ENCODE measurements at places on chromosomes 1 and 21.

DNA sequence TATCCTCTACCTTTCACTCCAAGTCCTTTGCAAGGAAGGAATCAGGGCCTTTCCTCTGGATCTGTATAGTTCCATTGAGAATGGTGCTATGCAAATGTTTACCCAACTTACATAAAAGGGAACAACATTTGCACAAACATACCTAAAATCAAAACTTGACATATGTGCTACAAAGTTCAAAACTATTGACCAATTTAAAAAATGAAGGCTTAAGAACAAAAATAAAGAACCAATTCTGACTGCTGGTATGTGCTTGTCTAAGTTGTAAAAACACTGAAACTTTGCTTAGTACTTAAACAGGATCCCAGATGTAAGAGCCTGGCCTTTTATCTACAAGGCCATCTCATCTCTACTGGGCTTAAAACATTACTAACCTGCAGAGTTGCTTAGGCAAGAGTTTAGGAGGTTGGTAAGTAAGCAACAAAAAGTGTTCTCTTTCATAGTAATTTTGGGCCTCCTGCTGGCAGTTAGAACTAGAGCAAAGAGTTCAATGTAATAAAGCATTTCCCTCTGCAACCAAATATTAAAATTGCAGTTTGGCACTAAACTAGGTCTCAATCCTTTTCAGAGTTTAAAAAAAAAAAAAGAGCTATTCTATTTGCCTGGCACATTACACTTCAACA, 2.0 kb downstream of the SCMH1 start:
- no peak for DNase-seq

- no peak for DNase-seq
These were observed 18.4 kb upstream of the SIPA1L2 start for GRCh38 chr1:232648316-232648715.

DNA sequence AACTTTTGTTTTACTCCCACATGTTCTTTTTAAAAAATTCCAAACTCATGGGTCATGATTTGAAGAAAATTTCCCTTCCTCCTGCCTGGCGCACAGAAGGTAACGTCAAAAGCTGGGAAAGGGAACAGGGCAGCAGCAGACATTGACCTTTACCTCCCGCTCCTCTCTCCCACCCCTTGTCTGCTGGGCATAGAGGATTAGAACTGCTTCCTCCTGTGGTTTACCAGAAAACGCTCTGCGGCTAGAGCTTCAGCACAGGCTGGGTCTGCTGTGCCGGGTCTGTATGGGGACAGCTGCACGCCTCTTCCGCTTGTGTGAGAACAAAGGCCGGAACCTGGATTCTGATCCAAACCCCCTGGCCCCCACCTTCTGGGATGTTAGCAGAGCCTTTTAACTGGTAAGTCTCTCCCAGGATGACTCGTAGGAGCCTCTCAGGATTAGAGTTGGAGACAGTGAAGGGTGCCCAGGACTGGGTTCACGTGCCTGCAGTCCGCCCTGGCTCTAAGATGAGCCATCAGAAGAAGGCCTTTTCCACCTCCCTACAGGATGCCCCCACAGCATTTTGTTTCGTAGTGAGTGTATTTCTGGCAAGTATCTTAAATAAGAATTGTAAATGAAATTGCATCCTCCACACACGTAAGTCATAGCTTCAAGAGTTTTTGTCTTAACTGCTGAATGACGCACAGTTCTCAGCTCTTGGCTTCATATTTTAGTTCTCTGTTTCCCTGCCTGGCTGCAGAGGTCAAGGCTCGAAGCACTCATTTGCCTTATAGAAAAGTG, 5.2 kb downstream of the H6PD start:
- no peak for DNase-seq

DNA sequence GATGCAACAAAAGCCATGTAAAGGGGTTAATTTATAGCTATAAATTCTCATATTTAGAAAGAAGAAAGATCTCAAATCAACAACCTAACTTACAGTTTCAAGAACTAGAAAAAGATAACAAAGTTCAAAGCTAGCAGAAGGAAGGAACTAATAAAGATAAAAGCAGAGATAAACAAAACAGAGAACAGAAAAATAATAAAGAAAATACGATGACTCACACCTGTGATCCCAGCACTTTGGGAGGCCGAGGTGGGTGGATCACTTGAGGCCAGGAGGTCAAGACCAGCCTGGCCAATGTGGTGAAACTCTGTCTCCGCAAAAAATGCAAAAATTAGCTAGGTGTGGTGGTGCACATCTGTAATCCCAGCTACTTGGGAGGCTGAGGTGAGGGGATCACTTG, 12.4 kb upstream of the TMEM183A start:
- DNase-seq, result no peak

- no peak for DNase-seq
These were observed 8.0 kb upstream of the BARHL2 start for GRCh38 chr1:90724926-90725656.

- DNase-seq, result no peak
These were observed 532 bp upstream of the FAM177B start for GRCh38 chr1:222736470-222736869.

DNA sequence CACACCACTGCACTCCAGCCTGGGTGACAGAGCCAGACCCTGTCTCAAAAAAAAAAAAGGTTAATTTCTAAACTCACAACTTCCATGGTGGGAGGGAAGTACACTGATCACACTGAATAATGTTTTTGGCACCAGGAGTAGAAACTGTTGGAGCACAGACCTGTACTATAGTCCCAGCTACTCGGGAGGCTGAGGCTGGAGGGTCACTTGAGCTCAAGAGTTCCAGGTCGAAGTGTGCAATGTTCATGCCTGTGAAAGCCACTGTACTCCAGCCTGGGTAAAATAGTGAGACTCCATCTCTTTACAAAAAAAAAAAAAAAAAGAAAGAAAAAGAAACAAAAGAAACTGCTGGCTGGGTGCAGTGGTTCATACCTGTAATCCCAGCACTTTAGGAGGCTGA, 35.3 kb downstream of the TMEM50B start:
- no peak for DNase-seq

- no peak for DNase-seq
These were observed 5.2 kb downstream of the TMCC2 start for GRCh38 chr1:205232945-205233397.

DNA sequence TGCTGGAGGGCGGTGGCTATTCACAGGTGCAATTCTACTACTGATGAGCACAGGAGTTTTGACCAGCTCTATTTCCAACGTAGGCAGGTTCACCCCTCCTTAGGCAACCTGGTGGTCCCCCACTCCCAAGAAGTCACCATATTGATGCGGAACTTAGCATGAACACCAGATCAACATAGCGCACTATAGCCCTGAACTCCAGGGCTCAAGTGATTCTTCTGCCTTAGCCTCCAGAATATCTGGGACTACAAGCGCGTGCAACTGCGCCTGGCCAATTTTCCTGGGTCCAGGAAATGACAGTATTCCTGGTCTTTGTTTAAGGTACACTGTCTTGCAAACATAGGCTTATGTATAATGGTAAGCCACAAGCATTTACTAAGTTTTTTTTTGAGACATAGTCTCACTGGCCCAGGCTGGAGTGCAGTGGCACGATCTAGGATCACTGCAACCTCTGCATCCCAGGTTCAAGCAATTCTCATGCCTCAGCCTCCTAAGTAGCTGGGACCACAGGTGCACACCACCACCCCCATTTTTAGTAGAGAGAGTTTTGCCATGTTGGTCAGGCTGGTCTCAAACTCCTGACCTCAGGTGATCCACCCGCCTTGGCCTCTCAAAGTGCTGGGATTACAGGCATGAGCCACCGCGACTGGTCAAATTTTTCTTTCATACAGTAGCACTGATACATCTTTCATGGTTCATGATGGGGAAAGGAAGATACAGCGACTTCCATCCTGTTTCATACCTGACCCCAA, 12.6 kb downstream of the MCL1 start:
- no peak for DNase-seq

DNA sequence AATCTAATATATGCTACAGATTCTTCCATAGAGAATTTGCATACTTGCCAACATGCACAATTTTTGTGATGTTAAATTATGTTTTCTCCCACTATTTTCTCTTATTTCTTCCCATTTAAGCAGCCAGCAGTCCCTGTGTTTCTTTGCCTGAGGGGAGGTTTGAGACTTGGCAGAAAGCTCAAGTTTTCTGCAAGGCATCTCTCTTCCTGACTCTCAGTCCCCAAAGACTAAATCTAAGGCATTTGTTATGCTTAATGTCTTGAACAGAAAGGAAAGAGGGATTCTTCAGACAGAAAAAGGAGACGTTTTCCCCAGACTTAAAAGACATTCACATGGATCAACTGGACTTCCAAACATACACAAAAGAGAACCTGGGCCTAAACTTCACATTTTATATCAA, 354.4 kb downstream of the RYR2 start:
- DNase-seq, result no peak

- no peak for DNase-seq
These were observed 100.3 kb downstream of the KCNJ15 start for GRCh38 chr21:38356883-38357625.

DNA sequence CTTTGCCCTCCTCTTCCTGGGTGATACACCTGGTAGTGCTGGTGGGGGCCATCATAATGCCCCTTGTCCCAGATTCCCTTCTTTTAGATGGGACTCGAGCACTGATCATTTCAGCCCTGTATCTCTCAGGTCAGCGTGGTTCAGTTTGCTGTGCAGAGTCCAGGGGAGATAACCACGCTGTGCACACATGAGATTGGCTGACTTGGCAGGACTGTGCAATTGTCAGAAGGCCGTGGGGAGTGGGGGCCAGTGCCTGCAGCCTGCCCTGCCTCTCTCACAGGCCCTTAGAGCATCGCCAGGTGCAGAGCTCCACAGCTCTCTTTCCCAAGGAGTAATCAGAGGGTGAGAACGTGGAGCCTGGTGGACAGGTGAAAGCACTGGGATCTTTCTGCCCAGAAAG, 15.2 kb downstream of the EPHX1 start:
- DNase-seq, result no peak

DNA sequence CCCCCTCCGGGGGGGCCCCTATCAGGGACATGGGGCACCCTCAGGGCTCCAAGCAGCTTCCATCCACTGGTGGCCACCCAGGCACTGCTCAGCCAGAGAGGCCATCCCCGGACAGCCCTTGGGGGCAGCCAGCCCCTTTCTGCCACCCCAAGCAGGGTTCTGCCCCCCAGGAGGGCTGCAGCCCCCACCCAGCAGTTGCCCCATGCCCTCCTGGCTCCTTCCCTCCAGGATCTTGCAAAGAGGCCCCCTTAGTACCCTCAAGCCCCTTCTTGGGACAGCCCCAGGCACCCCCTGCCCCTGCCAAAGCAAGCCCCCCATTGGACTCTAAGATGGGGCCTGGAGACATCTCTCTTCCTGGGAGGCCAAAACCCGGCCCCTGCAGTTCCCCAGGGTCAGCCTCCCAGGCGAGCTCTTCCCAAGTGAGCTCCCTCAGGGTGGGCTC, 34.9 kb downstream of the TRIM11 start:
- no peak for DNase-seq

- DNase-seq, result no peak
These were observed 19.2 kb upstream of the PTTG1IP start for GRCh38 chr21:44892536-44893277.

- DNase-seq, result no peak
These were observed 1.8 kb upstream of the SLC26A9 start for GRCh38 chr1:205945069-205945468.

GRCh38 chr1:111332190-111332589, 41.5 kb downstream of the CHIA start:
- DNase-seq, result no peak

DNA sequence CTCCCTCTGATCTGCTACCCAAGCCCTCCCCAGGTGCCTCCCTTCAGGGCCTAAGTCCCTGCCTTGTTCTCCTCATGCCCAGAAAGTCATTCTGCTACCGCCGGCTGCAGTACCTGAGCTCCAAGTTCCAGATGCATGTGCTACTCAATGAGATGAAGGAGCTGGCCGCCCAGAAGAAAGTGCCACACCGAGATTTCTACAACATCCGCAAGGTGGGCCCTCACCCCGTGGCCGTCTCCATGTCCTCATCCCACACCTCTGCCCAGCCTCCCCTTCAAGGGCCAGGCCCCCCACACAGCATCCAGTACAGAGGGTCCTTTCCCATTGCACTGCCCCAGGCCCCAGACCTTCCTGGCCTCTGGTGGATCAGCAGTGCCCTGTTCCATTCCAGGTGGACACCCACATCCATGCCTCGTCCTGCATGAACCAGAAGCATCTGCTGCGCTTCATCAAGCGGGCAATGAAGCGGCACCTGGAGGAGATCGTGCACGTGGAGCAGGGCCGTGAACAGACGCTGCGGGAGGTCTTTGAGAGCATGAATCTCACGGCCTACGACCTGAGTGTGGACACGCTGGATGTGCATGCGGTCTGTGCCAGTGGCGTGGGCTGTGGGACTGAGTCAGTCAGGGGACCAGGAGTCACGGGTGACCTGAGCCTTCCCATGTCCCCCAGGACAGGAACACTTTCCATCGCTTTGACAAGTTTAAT, 8.2 kb downstream of the AMPD2 start:
- no peak for DNase-seq

DNA sequence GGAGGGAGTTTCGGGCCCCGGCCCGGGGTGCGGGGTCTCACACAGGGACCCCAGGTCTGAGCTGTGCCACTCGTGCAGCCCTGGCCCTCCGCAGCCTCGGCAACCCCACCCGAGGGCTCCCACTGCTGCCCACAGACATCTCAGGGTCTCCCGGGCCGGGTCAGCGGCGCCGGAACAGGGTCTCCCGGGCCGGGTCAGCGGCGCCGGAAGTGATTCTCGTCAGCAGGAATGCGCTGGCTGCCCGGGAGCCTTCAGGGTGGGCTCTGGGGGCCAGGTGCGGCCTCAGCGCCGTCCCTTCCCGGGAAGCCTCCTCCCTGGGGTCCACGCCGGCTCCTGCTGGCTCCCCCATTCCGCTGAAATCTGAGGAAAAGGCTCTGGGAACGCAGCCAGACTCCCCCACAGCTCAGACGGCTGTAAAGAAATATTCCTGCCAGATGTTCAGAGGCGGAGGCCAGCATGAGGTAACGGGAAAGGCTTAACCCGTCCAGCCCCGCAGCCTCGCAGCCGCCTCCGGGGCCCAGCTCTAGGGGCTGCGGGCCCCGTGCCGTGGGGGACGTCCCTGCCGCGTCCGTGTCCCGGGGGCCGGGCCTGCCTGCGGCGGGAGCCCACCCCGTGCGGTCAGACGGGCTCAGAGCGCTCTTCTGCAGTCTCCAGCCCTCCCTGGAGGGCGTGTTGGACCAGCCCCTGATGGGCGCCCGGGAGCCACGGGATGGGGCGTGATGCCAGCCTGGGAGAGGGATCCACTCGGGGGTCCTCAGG, 8.7 kb upstream of the COL6A1 start:
- DNase-seq, result peak; percentile 94

DNA sequence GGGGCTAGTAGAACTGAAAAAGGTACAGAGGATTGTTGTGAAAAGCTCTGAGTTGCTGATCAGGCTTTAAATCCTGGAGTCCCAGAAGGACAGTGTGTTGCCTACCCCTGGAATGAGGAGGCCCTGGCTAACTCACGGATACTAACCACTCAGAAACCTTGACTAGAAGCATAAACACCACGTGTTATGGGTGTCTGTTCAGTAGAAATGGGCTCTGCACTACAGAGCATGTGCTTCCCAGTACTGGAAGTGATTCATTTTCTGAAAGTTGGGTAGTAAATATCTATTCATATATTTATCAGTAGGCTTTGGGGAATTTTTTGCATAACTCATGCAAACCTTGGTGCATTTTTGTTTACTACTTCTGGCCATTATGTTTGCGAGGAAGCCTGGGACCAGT, 15.1 kb upstream of the CLCA1 start:
- no peak for DNase-seq

GRCh38 chr1:86914601-86914997, at the start of gene HS2ST1:
Gene HS2ST1 (plus strand): TSS chr1:86914635.
- no peak for DNase-seq
